ENCODE measurements at places on chromosomes 2 and 18.

GRCh38 chr2:15116830-15117229, 444.3 kb downstream of the NBAS start:
- no peak for DNase-seq

DNA sequence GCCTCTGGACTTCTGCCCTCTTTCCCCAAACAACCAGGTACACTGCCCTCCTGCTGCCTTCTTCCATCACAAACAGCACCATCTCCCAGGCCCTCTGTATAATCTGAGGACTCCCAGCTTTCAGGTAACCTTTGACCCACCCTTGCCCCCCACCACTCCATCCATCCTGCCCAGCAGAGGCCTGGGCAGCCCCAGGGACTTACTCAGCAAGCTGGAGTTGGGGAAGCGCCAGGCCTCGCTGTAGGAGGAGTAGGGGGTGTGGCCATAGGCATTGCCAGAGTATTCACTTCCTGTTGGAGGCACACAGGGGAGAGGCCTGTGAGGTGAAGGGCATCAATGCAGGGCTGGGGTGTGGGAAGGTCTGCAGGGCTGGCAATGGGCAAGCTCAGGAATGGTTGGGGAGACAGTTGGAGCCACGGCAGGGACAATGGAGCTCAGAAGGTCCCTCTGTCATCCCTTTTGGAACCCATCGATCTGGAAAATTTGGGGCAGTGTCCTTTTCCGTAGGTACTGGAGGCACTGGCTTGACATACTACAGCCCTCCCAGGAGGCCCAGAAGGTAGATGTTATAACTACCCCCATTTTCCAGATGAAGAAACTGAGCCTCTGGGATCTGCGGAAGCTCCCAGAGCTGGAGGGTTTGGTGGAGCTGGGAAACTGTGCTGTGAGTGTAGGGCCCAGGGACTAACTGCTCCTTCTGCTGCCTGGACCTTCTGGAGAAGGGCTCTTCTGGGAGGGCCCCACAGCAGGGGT, 46.3 kb downstream of the PSD4 start:
- DNase-seq: no peak

DNA sequence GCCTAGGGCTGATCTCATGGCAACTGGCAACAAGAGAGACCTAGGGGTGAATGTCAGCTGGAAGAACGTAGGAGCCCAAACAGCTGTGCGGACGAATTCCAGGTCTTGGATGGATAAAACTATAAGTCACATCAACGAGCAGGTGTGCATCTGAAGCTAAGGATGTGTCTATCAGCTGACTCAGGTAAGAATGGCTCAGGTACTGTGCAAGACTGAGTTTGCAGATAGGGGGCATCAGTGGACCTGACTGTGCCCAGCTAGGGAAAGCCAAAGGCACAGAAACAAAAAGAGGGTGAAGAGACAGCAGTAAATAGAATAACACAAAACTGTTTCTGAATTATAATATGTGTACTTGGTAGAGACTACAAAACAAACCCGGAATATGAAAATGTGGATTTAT, 357.3 kb downstream of the ZEB2 start:
- no peak for DNase-seq

- DNase-seq: no peak
Measured at GRCh38 chr2:100880730-100881129, 60.8 kb downstream of the NPAS2 start.

DNA sequence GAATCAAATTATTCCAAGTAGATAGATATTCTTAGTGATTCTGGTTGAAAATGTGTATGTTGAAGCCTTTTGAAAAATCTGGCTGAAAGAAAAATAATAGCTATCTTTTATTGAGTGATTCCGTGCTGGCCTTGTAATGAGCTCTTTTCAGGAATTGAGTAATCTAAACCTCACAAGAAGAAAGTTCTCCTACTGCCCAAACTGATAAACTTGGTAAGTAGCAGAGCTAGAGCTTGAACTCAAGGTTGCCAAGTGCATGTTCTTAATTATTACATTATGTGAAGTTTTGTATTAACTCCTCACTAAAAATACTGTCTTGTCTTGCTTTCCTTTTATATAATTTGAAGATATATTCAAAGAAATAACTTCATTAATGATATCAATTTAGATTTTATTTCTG, 1.6 kb upstream of the PPP1R1C start:
- no peak for DNase-seq

DNA sequence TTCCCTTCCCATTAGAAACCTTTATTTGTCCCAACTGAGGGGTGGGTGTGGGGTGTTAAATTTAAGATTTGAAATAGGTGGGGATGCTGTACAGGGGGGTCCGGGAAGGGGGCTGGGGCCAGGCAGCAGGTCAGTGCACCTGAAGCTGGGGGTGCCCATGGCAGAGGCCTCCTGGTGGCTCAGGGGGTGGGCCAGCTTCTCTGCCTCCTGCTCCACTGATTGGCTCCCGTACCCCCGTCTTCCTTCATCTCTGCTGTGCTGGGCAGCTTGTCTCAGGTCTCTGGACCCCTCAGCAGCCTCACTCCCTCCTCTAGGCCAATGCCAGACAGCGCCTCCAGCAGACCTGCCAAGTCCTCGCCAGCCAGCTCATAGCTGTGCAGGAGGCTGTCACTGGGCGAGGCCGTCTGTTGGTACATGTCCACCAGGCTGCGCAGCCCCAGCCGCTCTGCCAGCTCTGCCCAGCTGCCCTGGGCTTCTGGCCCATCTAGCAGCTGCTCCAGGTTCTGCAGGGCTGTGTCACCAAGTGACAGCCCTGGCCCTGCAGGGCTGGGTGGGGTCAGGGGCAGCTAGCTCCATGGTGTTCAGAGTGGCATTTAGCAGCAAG, 2.0 kb upstream of the ANKRD62 start:
- DNase-seq: no peak
